ENCODE measurements at places on chromosomes 12 and 14.

DNA sequence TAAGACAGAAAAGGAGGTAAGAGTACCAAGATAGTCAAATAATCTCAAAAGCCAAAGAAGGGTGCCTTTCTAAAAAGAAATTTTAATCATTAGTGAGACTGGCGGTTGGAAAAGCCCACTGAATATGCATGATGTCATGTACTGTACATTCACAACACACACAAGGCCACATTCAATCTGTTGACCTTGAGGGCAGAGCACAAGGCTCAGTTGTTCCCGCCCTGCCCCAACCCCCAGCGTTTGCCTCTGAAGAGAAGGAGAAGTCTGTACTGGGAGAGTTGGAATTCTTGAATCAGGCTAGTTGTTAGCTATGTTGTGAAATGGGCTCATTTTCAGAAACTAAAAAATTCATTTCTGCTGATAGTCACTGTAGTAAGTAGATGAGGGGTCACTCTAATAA, 50.2 kb upstream of the NID2 start:
- no peaks in the 10 kb centered on the region for H3K27me3 ChIP-seq
- no peak overlapping the region for H3K4me3 ChIP-seq
- H3K27ac ChIP-seq: no peak overlapping the region
- H3K36me3 ChIP-seq: no peaks in the 10 kb centered on the region

DNA sequence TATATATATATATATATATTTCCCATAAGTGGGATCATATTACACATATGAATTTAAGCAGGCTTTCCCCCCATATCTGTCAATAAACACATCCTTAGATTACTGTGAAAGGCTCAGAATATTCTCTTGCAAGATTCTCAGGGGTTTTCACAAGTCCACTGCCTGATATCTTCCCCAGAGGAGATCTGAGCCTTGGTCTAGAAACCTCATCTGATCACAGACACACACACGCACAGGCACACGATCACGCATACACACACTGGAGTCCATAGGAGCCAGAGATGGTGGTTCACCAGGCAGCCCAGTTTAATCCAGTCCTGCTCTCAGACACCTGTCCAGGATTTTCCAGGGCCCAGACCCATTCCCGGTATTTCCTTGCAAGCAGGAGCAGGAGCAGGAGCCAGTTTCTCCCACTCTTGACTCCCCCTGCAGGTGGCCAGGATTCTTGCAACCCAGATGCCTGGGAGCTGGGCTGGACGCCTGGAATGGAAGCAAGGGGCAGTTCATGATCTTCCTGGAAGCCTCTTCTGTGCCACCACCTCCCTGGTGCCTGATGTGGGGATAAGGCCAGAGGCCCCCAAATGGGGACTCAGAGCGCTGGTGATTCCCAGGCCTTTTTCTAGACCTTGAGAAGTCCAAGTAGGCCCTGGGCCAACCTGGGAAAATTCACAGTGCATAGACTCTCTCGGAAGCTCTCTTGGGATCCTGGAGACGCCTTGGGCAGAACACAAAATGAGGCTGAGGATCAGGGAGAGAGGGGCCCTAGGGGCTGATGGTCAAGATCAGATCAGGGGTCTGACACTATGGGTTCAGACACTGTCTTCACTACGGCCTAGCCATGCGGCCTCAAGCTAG, 16.5 kb upstream of the KRT78 start:
- peaks cover 1% of the 10 kb centered on the region for H3K4me1 ChIP-seq
- DNase-seq: peak; percentile 89
- H3K27me3 ChIP-seq: no peaks in the 10 kb centered on the region
- H3K36me3 ChIP-seq: no peaks in the 10 kb centered on the region
- H3K27ac ChIP-seq: no peak overlapping the region
- no peak overlapping the region for H3K4me3 ChIP-seq

DNA sequence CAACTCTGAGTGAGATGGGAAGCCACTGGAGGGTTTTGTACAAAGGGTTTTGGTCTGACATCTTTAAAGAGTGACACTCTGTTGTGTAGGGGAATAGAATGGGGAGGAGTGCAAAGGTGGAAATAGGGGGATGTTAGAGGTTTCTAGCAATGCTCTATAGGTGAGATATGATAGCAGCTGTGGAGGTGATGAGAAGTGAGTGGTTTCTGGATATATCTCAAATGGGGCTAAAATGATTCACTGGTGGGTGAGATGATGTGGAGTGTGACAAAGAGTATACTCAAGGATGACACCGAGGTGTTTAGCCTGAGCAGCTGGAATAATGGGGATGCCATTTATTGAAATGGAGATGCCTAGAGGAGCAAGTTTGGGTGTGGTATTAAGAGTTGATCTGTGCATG, 426.4 kb downstream of the PCNX1 start:
- H3K27me3 ChIP-seq: no peaks in the 10 kb centered on the region
- H3K4me3 ChIP-seq: no peak overlapping the region
- peaks cover 38% of the 10 kb centered on the region for H3K4me1 ChIP-seq
- H3K36me3 ChIP-seq: no peaks in the 10 kb centered on the region

- DNase-seq: no peak
- H3K27ac ChIP-seq: no peak overlapping the region
- no peaks in the 10 kb centered on the region for H3K27me3 ChIP-seq
Measured at GRCh38 chr12:60535363-60535762, 939.5 kb downstream of the SLC16A7 start.

DNA sequence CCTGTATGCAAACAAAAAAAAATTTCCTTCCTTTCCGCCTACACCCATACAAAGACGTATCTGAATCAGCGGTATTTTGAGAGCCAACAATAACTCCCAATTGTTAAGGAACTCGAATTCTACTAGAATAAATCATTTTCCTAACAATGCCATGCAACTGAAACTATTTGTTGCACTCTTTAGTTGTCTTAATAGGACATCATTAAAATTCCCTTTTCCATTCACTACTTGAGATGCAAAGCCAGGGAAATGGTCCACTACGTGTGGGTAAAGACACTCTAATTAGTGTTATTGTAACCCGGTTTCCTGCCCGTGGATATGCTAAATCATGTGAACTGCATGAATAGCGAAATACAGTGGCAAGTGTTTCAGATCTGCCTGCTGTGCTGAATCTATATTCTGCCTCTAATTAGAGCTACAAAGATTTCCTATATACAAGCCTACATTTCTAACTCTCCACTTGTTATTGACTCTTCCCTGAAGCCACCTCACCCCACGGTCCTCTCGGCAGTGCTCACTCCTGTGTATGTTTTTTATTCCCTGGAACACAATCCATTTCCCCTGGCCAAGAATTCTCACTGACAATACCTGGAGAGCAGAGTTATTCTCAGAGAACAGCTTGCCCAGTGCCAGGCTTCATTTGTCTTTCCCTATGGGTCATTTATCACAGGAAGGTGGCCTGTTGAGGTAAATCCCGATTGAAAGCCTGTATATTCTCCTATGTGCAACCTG, 168.3 kb downstream of the PAWR start:
- H3K27ac ChIP-seq: no peak overlapping the region
- 0 out of 2 replicates have a peak, but pooled peaks cover 5% of the 10 kb centered on the region for H3K4me1 ChIP-seq
- no peak overlapping the region for H3K4me3 ChIP-seq
- DNase-seq: no peak
- no peaks in the 10 kb centered on the region for H3K27me3 ChIP-seq

- no peak overlapping the region for H3K27ac ChIP-seq
- DNase-seq: peak; percentile 72
- no peaks in the 10 kb centered on the region for H3K36me3 ChIP-seq
- H3K27me3 ChIP-seq: no peaks in the 10 kb centered on the region
Measured at GRCh38 chr12:450438-450837, 9.3 kb upstream of the B4GALNT3 start.

DNA sequence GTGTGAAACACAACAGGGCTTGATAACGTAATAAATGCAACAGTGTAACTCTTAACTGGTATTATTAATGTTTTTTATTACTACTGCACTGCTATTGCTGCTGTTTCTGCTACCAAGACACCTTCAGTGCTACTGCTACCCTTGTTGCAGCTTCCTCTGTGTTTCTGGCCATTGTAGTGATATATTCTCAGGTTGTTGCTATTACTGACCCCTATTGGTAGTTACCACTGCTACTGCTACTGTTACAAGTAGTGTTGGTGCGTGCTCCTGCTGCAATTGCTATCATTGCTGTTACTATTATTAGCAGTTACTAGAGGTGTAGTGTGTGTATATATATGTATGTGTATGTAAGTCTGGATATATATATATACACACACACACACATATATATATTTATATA, 87.2 kb upstream of the PTPRB start:
- no peak overlapping the region for H3K27ac ChIP-seq
- no peaks in the 10 kb centered on the region for H3K4me1 ChIP-seq
- DNase-seq: peak; percentile 6
- H3K36me3 ChIP-seq: no peaks in the 10 kb centered on the region
- H3K4me3 ChIP-seq: no peak overlapping the region

- H3K4me1 ChIP-seq: peaks cover 38% of the 10 kb centered on the region
- DNase-seq: no peak
- H3K27ac ChIP-seq: no peak overlapping the region
- H3K4me3 ChIP-seq: no peak overlapping the region
Measured at GRCh38 chr12:120067901-120068300, 48.7 kb downstream of the RAB35 start.

DNA sequence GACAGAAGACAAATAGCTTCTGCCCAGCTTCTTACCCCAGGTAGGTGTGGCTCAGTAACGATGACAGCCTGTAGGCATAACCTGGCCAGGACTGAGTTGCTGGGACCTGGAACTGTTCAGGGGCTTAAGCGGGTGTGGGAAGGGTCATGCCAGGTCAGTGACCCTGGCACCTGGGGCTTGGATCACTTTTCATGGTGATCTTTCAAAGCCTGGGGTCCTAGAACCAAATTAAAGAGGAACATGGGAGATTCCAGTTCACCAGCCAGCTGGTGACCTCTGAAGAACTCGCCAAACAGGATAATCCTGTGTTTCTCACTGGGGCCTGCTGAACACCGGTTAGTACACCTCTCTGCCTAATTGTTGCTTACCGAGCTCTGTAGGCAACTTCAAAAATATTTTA, 102.6 kb upstream of the LMNTD1 start:
- H3K27ac ChIP-seq: no peak overlapping the region
- no peaks in the 10 kb centered on the region for H3K27me3 ChIP-seq
- H3K4me3 ChIP-seq: no peak overlapping the region
- DNase-seq: peak; percentile 54

GRCh38 chr12:57419495-57419894, 11.3 kb downstream of the R3HDM2 start:
- H3K27me3 ChIP-seq: no peaks in the 10 kb centered on the region
- DNase-seq: no peak
- no peaks in the 10 kb centered on the region for H3K36me3 ChIP-seq
- no peak overlapping the region for H3K4me3 ChIP-seq

DNA sequence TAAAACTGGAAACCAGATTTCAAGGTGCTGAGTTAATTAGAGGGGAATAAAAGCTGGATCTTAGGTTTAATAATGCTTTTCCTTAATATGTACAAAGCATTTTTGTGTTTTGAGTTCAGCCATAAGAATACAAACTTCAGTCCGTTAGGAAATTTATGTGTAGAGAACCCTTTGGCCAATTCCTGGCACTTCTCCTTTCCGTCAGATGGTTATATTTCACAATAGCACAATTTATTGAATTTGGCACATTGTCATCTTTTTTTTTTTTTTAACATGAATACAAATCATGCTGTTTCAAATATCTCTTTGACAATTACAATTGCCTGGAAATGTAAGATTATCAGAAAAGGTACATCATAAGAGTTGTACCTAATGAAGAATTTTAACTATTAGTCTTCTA, 56.2 kb upstream of the DDHD1 start:
- no peak for DNase-seq
- no peaks in the 10 kb centered on the region for H3K27me3 ChIP-seq
- H3K36me3 ChIP-seq: no peaks in the 10 kb centered on the region
- H3K4me1 ChIP-seq: no peaks in the 10 kb centered on the region

- peaks cover 5% of the 10 kb centered on the region for H3K4me1 ChIP-seq
- peak within 1 kb of the TSS; percentile 77 for H3K27ac ChIP-seq
- peak within 1 kb of the TSS; percentile 67 for H3K4me3 ChIP-seq
- DNase-seq: peak; percentile 57
- no peaks in the 10 kb centered on the region for H3K27me3 ChIP-seq
- no peaks in the 10 kb centered on the region for H3K36me3 ChIP-seq
Measured at GRCh38 chr12:54419088-54419887, at the start of gene ITGA5. TSS of gene ITGA5 (minus strand) at chr12:54419266. CDS start at chr12:54419198, 68 bp downstream.

DNA sequence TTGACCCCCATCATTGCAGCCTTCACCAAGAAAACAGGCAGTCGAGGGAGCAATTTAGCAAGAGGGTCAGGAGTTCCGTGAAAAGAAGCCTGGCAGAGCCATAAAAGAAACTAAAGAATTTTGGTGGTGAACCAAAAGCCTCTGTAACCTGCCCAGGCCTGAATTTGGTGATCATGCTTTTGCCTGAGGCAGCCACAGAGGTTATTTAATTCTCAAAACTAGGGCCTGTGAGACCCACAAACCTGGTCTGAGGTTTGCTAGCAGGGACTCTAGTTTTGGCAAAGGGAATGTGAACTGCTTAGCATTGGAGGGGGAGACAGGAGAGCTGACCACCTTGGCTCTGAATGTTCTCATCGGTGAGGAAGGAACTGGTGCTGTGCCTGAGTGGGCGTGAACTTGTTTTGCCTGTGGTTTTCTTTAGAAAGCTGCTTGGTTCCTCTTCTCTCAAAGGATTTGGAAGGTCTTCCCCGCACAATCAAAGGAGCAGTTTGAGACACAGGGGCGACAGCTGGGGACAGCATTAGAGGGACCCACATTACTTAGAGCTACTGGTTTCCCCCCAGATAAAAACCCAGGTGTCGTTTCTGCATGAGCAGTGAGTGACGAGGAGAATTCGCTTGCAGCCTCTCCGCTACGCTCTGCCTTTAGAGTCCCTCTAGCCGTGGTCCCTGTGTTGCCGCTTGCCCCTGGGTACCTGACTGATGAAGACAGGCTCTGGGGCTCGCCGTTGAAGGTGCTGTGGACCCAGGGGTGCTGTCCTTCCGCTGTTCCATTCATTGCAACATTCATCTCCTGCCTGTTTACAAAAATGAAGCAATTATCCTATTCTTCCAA, 12.6 kb upstream of the WNT5B start:
- no peak overlapping the region for H3K27ac ChIP-seq
- H3K27me3 ChIP-seq: no peaks in the 10 kb centered on the region
- no peak for DNase-seq
- no peaks in the 10 kb centered on the region for H3K36me3 ChIP-seq
- H3K4me1 ChIP-seq: 0 out of 2 replicates have a peak, but pooled peaks cover 6% of the 10 kb centered on the region
- H3K4me3 ChIP-seq: no peak overlapping the region

- no peak overlapping the region for H3K27ac ChIP-seq
- peaks cover 4% of the 10 kb centered on the region for H3K4me1 ChIP-seq
- no peaks in the 10 kb centered on the region for H3K36me3 ChIP-seq
- no peak overlapping the region for H3K4me3 ChIP-seq
- no peaks in the 10 kb centered on the region for H3K27me3 ChIP-seq
Measured at GRCh38 chr12:89080793-89081465, 271.4 kb downstream of the DUSP6 start.

- H3K4me3 ChIP-seq: no peak overlapping the region
- DNase-seq: no peak
- no peak overlapping the region for H3K27ac ChIP-seq
- H3K4me1 ChIP-seq: peaks cover 12% of the 10 kb centered on the region
- no peaks in the 10 kb centered on the region for H3K36me3 ChIP-seq
Measured at GRCh38 chr12:68113644-68114043, 45.9 kb downstream of the IFNG start.
